ENCODE measurements at places on chromosomes 12 and 14.

GRCh38 chr14:103569408-103569807, 6.6 kb downstream of the COA8 start:
- DNase-seq, result no peak

DNA sequence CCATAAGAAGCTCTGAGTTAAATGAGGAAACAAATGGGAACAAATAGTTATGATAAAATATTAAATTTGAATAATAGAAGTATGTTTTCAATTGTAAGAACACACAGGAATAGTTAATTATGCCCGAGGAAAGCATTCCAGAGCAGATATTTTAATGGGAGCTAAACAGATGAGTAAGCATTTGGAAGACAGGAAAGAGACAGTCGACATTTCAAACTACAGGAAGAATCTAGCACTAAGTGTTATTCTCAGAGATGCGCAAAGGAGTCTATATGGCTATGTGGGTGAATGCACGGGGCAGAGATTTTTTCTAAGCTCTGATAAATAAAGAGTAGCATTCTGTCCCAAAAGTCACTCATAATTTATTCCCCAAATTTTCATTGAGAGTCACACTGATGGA, 64.5 kb upstream of the SSTR1 start:
- no peak for DNase-seq

- DNase-seq, result no peak
These were observed 202.0 kb downstream of the TMEM132C start for GRCh38 chr12:128468926-128469325.

- DNase-seq, result no peak
These were observed 13.4 kb downstream of the SPTLC2 start for GRCh38 chr14:77603031-77603430.

- no peak for DNase-seq
These were observed 3.8 kb downstream of the GALNT16 start for GRCh38 chr14:69263771-69264170.

Data from liver (tissue), 10 donors.